Stimulated activated CD4-positive, alpha-beta T cell treated with anti-CD3 and anti-CD28 coated beads, Interleukin-1b, Interleukin-23, amount 100 ng/mL, for 1 hour (primary cell): ENCODE measurements at places on chromosomes 12 and 14.

DNA sequence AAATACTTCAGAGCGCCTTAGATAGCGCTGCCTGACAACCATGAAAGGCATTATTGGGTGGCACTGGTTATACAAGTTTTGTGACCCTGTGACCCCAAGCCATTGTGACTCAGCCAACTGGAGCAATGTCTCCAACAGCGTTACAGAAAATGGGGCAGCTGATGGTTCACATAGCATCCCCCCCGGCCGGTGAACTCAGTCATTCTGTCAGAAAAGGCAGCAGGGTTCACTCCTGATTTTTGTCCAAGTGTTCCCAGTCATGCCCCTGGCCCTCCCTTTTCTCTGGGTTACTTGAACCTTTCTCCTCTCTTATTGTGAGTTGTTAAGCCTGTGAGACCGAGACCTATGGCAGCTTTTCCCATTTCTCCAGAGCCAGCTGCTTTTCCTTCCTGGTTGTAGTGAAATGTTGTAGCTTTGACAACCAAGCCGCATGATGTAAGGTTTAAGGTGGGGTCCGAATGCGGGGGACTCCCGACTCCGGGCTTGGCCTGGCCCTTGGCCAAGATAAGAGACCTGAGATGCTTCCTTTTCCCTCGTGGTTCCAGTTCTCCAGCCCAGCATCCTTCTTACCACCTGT is 22.0 kb downstream of the CD9 start:
- no peak for DNase-seq

DNA sequence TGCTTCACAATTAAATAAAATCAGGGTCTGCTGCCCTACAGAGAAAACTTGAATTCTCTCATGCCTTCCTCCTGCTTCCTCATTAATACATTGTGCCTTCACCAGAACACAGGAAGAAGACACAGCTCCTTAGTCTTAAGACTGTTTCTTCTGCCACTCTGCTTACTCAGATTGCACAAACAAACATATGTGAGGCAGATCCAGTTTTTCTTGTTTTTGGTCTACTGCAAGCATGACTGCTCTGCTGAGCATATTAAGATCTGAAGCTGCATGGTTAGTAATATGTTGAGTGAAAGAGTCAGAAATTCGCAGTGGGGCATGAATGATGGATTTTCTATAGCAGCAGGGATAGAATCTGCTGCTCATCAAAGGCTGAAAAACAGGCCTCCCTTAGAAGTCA is 321.1 kb upstream of the STXBP6 start:
- no peak for DNase-seq

DNA sequence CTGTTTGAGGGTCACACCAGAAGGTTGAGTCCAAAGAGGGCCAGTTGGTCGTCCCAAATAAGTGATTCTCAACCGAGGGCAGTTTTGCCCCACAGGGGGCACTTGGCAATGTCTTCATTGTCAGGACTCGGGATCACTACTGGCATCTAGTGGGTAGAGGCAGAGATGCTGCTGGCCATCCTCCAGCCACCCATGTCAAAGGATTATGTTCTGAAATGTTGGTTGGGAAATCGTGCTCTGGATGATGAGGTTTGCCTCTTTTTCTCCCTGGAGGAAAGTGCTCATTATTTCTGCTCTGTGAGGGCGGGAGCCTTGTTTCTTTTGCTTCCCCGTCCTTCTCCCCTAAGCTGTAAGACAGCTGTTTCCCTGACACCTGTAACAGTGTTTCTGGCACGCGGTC is 3.6 kb downstream of the ZNF839 start:
- no peak for DNase-seq

DNA sequence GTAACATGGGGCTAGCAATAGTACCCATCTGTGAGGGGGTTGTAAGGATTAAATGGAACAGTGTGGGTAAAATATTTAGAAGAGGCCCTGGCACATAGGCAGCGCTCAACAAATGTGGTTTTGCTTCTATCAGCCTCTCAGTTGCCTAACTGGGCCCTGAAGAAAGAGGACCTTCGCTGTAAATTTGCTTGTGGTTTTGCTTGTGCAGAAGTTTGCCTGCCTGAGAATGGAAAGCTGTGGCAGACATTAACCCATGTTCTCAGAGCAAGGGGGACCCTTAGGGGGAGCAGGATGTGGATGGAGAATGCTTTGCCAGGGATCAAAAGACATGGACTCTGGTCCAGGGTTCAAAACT is 160.1 kb downstream of the BRMS1L start:
- DNase-seq, result no peak

DNA sequence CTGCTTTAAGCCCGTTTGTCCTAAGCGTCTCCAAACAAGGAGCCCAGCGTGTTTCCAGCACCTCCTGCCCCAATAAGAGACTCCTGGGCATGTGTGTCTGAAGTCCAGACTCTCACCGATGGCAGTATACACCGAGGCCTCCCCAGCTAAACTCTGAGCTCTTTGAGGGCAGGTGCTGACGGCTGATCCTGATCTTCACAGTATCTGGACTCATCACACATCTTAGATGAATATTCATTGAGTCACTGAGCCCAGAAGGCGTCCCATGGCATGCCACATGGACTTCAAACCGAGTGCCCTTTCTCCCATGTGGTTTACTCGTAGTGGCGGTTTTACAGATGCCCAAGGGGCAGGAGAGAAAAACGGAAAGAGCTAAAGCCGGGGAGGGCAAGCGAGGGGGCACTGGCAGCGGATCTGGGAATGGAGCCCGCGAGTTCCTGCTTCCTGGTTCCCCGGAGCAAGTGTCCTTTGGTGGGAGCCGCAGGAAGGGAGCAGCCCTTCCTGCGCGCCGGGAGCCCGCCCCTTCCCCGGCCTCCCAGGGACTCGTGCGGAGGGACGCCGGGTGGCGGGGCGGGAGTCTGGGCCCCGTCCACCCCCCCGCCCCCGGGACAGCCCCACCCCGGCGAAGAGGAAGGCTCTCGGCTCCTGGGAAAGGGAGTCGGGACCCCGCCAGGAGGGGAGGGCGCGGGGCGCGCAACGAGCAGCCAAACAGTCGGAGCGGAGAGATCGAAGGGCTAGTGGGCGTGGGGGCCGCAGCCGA is 585 bp upstream of the TEAD4 start:
- no peak for DNase-seq

GRCh38 chr14:61568572-61569011 is 126.7 kb upstream of the HIF1A start:
- no peak for DNase-seq

DNA sequence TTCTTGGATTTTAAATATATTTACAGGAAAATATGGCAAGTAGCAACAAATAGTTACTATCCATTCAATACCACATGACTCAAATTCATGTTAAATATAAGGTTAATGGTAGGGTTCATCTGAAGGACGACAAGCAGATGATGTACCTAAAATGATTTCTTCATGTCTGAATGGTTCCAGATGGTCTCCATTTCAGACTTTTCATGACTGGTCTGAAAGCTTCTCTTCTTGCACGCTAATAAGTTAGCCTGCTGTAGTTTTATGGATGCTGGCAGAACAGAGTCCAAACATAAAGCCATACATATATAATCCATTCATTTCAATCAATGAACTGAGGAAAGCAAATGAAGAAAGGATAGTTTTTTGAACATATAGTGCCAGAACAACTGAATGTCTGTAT is 257.0 kb upstream of the MGAT4C start:
- DNase-seq, result no peak

DNA sequence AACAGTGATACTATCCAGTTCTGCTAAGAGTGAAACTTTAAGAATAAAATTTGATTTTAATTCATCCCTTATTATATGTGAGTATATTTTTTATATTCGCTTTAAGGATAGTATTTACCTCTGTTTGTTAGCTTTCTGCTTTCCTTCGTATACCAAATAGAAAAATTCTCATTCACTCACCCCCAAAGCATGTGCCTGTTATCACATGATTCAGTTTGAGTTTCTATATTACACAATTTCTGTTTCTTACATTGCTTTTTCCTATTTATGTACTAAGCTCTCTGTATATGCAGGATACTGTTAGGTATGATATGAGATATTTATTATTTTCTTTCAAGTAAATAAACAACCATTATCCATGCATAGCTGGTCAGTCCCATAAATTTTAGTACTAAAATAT is 275.2 kb downstream of the FBXL14 start:
- DNase-seq, result no peak

GRCh38 chr12:94767956-94768355 is 117.6 kb upstream of the TMCC3 start:
- no peak for DNase-seq

- no peak for DNase-seq
Observed at GRCh38 chr14:89669193-89669592, 252.2 kb upstream of the FOXN3 start.

DNA sequence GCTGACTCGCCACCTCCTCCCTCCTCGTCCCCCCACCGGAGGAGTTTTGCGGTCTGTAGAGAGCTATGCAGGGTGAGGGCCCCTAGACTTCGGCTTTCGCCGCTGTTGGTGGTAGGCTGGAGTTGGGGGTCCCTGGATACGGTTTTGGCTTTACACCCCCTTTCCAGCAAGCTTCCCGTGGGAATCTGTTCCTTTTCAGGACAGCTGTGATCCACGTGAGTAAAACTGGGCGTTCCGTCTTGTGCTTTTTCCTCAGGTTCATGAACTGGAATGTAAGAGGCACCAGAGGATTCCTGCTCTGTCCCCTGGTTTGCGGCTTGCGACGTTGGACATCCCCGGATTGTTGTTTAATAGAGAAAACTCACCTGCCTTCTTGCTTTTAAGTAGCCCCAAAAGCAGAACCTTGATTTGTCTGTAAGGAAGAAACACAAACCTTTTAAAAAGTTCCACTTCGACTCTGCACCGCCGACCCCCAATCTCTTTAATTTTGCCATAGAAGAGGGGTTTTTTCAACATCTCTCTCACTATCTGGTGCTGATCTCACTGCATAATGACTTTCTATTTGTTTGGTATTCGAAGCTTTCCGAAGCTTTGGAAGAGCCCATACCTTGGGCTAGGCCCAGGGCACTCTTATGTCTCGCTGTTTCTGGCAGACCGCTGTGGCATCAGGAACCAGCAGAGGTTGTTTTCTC is 490 bp downstream of the PRORP start:
- DNase-seq, result peak; percentile 13

- DNase-seq, result no peak
Observed at GRCh38 chr14:61566537-61567225, 128.6 kb upstream of the HIF1A start.

- no peak for DNase-seq
Observed at GRCh38 chr14:76090616-76091391, 60.9 kb upstream of the GPATCH2L start.

GRCh38 chr12:107320929-107321631 is 227.7 kb upstream of the CRY1 start:
- DNase-seq, result peak; percentile 32

GRCh38 chr14:104048758-104049507 is 36.6 kb upstream of the ASPG start:
- no peak for DNase-seq

DNA sequence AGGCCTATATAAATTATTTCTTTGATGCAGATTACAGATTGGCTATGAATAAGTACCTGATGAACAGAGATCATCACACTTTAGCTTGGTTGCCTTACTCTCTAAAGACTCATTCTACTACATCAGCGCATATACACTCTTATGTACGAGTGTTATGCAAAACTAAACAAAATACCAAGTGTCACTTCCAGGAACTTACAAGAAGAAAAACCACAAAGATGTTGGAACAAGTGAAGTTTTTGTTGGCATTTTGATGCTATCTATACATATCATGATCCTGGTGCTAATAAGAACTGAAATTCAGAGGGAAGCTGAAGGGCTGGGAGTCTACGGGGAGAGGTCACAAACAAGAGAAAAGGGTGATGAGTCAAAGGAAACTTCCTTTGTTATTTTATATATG is 47.9 kb upstream of the CERS5 start:
- DNase-seq, result no peak

DNA sequence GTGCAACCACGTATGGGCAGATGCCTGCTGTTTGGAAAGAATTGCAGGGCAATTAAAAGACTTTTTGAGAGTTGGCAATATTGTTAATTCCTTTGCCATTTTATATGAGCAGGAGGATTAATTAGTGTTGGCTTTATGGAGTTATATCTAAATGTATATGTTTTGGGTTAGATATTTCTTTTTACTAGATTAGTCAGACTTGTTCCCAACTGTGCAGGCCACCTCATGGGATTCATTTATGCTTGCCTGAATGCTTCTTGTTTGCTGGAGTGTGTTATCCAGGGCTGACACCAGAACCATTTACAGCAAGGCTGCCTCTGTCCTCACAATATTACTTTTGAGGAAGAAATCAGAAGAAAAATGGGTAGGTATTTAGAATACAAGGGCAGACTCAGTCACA is 192.5 kb downstream of the KTN1 start:
- DNase-seq, result no peak

DNA sequence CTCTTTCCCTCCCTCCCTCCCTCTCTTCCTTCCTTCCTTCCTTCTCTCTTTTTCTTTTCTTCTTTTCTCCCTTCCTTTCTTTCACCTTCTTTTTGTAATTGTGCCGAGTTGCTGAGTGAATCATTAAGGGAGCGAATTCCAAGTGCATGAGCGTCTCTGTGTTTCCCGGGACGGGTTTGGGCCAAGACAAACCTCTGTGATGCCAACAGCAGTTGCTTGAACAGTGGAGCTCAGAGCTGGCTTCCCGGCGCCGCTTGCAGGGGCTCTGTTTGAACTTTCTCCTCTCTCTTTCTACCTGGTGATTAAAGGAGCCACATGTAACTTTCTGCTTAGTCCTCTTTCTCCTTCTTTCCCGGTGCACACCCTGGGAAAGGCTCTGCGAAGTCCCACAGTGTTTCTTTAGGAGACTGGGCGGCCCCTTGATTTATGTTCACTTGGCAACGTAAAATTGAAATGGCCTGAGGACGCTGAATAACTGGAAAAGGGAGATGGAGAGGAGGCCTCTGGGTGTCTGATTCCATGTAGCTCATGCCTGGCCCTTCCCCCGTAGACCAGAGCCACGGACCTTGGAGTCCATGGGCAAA is 33.7 kb upstream of the MAP1LC3B2 start:
- no peak for DNase-seq

DNA sequence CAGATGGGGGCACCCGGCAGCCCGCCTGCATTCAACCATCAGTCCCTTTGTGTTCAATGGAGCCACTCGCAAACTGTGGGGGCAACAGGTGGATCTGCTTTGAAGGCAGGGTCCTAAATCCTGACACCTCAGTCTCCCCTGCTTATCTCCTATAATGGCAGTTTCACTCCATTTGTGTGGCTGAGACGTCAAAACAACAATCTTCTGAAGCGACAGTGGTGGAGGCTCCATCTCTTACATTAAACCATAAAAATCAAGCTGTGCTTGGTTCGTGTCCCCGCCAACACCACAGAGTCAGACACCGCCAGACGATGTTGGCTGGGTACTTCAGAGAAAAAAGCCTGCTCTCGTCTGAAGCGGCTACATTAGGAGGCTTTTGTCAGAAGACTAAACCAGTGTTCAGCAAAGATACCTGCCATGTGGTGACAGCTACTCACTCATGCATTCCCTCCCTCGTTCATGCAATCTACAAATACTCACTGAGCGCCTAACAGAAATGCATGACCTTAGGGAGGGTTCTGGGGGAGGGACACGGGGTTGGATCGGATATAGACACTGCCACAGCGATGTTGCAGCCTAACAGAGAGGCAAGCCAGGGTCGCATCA is 253.9 kb downstream of the FOXN3 start:
- DNase-seq, result no peak

GRCh38 chr12:120917748-120918147 is 13.6 kb upstream of the SPPL3 start:
- no peak for DNase-seq
